NK-92 treated with Interleukin-12 subunit alpha and Interleukin-12 subunit beta, amount 100 ng/mL, for 24 hours (cell line): ENCODE measurements at places on chromosomes 4 and X.

DNA sequence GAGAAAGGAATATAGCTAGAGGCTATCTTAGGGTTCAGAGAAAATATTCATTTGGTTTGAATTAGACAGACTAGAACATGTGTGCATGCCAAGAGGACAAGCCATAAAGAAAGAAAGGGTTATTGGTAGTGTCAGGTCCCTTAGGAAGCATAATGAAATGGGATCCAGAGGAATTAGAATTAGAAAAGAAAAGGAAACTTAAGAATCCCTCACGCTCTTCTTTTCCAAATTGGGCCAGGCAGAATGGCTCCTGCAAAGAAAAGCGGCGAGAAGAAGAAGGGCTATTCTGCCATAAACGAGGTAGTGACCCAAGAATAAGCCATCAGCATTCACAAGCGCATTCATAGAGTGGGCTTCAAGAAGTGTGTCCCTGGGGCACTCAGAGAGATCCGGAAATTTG is 4.9 kb upstream of the ABCG2 start:
- no peak for DNase-seq

GRCh38 chrX:29318012-29318411 is 730.8 kb downstream of the IL1RAPL1 start:
- DNase-seq: no peak

DNA sequence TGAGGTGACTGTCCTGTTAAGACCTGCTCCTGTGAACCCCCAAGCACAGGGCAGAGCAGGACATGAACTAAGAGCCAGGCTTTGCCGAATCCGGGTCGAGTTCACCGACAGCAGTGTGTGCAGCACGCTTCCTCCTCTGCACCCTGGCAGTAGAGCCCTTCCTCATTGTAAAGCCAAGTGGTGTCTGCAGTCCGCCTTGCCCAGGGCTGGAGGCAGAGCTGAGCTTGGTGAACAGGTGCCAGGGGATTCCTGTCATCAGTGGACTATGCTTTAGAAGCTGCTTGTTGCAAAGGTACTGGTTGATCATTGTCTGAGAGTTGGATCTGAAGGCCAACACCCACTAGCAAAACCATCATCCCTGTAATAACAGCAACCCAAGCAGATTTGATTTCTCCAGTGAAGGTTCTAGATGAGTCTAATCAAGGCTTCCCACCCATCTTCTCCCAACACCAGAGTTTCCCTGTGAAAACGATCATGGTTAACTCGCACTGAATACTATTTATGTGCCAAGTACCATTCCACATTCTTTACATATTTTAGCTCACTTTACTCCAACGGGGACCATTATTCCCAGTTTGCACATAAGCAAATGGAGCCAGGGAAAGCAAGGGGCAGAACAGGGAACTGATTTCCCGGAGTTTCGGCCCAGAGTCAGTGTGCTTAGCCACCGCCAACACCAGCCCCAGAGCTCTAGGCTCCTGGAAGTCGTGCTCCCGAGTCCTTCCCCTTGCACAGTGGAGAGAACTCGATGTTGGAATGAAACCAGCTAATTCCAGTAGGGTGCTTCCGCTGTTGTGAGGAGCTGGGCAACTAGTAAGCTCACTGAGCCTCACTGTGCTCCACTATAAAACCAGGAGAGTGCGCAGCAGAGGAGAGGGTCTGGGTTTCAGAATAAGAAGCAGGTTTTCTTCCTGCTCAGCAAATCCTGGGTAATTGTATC is 1.4 kb upstream of the SLC34A2 start:
- DNase-seq: no peak

- no peak for DNase-seq
These were observed 26.8 kb downstream of the ADH7 start for GRCh38 chr4:99408346-99408745.

DNA sequence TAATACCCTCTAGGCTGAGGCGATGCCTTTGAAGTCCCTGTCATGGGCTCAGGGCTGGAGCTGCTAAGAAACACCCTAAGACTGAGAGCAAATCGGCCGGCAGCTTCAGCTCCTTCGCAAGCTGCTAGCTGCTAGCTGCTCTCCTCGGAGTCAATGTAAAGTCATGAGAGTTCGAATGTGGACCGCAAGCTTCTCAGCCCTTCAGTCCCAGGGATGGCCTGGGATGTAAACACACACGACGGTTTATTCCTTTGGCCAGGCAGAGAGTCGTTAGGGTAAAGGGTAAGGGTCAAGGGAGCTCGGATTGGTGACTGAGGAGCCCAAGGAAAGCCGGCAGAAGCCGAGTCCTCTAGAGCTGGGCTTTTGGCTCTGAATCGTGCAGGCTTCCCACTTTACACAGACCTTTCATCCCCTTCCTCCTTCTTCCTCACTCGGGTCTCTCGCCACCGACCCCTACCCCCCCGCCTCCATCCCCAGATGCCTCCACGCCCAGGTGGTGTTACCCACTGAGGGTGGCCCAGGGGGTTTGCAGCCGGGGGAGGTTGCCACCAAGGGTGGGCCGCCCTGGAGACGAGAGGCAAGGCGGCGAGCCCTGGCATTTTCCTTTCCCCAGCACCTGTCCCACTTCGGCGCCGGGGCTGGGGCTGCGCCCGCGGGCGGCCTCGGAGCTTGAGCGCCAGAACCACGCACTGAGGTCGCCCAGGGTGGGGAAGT is 3.1 kb upstream of the BCORL1 start:
- DNase-seq: no peak

GRCh38 chrX:72716766-72717165 is 2.7 kb upstream of the PHKA1 start:
- no peak for DNase-seq

- DNase-seq: no peak
These were observed 46.7 kb downstream of the TMEM156 start for GRCh38 chr4:38985410-38986100.

- no peak for DNase-seq
These were observed 76.0 kb upstream of the GIMD1 start for GRCh38 chr4:106444557-106444956.

- no peak for DNase-seq
These were observed 137.8 kb downstream of the ANTXR2 start for GRCh38 chr4:79935274-79935673.

DNA sequence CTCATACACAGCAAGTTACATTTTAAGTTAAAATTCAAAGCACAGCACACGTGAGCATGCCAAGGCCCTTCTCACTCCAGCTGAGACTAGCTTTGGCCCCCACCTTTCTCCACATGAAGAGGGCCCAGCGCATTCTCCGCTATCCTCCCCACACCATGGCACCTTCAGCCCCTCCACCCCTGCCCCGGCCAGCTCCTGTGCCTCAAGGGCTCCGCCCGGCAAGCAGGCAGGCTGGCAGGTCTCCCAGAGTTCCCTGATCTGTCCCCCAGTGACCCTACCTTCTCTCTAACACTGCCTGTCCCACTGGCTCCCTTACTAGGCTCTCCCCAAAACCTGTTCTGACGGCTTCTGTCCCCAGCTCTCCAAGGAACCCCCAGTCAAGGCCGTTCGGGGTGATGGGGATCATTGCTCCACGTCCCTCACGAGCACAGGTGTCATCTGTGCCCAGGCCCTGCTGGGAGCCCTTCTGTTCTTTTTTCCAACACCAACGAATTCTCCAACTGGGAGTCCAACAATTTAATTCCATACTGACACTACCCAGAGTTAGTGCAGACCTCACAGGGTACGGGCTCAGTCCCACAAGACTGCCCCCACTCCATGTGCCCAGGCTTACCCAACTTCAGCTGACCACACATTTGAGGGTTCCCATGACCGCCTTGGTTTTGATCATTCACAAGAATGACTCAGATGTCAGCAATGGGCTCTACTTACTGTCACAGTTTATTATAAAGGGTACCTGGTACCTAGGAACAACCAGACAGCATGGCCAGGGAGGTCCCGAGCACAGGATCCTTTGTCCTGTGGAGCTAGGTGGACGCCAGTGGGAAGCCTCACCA is 4.2 kb downstream of the LETM1 start:
- DNase-seq: no peak

GRCh38 chr4:141119071-141119470 is 14.2 kb downstream of the RNF150 start:
- DNase-seq: no peak

GRCh38 chr4:15233264-15233597 is 194.6 kb upstream of the C1QTNF7 start:
- DNase-seq: no peak

- no peak for DNase-seq
These were observed 434.3 kb upstream of the RASGEF1B start for GRCh38 chr4:81905971-81906370.

DNA sequence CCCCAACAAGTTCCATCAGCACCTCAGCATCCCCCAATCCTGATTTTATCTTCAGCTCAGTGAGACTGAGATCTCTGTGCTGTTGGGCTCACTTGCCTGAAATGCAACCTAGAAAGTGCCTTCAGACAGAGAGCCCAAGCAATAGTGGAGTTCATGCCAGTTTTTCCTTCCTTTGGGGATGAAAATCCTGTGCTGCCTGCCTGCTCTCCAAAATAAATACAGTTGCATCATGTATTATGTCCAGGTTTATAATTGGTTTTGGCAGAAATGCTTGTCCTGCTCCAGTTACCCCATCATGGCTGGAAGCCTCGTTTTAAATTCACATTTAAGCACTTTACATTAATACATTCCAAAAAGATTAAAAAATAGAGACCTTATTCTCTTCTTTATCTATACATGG is 1865.5 kb upstream of the TENM3 start:
- no peak for DNase-seq

GRCh38 chr4:13701937-13702446 is 74.5 kb upstream of the BOD1L1 start:
- DNase-seq: no peak

DNA sequence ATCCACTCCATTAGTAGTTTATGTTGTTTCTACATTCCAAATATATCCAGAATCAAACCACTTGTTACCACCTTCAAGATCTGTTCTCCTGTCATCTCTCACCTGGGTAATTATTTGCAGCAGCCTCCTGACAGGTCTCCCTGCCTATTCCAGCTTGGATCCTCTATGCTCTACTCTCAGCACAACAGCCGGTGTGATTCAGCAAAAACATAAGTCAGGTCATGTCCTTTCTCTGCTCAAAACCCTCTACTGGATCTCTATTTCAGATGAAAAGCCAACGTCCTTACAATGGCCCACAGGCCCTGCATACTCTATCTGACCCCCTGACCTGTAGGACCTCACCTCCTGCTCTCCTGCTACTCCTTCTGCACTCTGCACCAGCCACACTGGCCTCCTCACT is 84.5 kb downstream of the NHSL2 start:
- no peak for DNase-seq

DNA sequence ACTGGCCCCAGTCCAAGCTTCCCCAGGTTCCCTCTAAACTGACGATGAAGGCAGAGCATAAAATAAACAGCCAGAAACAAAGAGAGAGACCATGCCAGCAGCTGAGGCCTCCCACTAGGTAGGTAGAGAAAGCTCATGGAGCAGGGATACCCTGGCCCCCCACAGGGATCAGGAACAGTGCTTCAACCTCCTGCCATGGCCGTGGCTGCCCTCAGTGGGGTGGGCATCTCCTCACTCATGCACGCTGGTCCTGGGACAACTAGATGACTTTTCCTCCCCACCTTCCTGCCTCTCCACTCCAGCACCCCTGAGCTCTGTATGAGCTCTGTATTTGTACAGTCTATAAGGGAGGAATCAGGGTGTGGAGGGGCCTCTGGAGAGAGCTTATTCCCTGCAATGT is 117.7 kb upstream of the PSAPL1 start:
- no peak for DNase-seq

DNA sequence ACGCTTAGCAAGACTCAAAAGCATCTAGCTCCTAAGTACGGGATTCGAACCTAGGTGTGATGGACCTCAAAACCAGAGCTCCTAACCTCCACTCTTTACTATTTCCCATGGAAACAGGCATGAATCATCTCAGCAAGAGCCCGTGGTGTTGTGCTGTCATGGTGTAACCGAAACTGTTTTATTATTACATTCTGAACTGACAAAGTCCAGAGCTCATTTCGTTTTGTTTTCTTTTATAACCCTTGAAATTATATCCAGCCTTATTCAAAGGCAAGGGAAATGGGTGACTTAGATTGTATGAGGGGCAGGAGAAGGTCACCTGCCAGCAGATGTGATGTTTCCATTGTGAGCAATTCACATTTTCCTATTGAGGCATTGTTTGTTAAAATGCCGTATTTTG is 301.1 kb downstream of the FRMPD4 start:
- no peak for DNase-seq

GRCh38 chrX:110914281-110914680 is 118.7 kb upstream of the CHRDL1 start:
- no peak for DNase-seq

- no peak for DNase-seq
These were observed 215.4 kb upstream of the PGRMC2 start for GRCh38 chr4:128502818-128503527.

- DNase-seq: no peak
These were observed 47.2 kb downstream of the SLC34A2 start for GRCh38 chr4:25702848-25703247.

DNA sequence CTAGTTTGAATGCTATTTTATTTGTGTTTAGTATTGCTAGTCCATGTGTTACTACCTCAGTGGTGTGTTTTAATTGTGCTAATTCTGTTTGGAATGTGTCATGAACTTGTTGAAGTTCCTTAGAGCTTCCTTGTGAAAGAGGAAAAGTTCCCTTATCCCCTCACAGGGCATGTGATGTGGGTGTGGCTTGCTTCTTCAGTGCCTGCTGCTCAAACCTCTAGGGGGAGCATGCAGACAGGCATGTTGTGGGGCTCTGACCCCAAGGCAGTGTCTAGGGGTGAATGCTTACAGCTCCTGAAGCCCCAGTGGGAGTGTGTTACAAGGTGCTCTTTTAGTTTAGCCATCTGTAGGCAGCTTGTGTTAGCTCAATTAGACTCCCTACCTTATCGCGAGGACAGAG is 86.5 kb downstream of the MAGED4 start:
- no peak for DNase-seq

GRCh38 chr4:37627263-37627662 is 58.9 kb downstream of the RELL1 start:
- no peak for DNase-seq

DNA sequence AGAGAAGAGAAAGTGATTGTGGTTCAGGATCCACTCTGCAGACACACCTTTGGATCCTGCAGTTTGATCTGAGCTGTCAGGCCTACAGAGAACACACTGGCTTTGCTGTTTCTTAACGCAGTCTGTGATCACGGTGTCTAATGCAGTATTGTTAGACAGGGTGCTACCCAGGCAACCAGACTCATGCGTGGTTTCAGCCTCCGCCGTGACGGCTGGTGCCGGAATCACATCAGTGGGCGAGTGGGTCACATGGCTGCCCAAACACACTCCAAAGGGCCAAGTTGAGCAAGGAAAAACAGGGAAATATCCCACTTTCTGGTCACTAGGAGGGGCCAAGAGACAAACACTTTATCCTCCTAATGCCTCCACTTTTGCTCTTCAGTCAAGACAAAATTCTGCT is 27.5 kb downstream of the CCDC149 start:
- no peak for DNase-seq

- DNase-seq: no peak
These were observed 19.9 kb upstream of the CLDN34 start for GRCh38 chrX:9947131-9947794.

GRCh38 chrX:56000174-56000573 is 232.0 kb upstream of the KLF8 start:
- no peak for DNase-seq

- no peak for DNase-seq
These were observed 126.7 kb upstream of the MBNL3 start for GRCh38 chrX:132615391-132616131.
